ENCODE measurements at places on chromosomes 4 and X. TPM values are rescaled to one million over a fixed set of nuclear protein-coding genes. Genes with fewer than 3 reads are reported as not detected.

Gene TCEAL7
- total RNA-seq = not detected

Gene SLC25A6
- 553 TPM for total RNA-seq

Gene DIPK2B
- total RNA-seq = not detected

Gene SLC10A7
- 10.6 TPM for total RNA-seq

Gene TLR10
- total RNA-seq = not detected

Gene PABPC1L2A
- not detected for total RNA-seq

Gene PPP1R2C
- not detected for total RNA-seq

Gene COX7B
- 680 TPM for total RNA-seq

Gene DCLK2
- total RNA-seq = 12.0 TPM

Gene RTL3
- total RNA-seq = not detected

Gene ITGB1BP2
- 1.6 TPM for total RNA-seq

Gene ZNF711
- total RNA-seq = 15.8 TPM

Gene ADH7
- not detected for total RNA-seq

Data from NCI-H460 (cell line).